ENCODE measurements at places on chromosomes 6 and 20.

DNA sequence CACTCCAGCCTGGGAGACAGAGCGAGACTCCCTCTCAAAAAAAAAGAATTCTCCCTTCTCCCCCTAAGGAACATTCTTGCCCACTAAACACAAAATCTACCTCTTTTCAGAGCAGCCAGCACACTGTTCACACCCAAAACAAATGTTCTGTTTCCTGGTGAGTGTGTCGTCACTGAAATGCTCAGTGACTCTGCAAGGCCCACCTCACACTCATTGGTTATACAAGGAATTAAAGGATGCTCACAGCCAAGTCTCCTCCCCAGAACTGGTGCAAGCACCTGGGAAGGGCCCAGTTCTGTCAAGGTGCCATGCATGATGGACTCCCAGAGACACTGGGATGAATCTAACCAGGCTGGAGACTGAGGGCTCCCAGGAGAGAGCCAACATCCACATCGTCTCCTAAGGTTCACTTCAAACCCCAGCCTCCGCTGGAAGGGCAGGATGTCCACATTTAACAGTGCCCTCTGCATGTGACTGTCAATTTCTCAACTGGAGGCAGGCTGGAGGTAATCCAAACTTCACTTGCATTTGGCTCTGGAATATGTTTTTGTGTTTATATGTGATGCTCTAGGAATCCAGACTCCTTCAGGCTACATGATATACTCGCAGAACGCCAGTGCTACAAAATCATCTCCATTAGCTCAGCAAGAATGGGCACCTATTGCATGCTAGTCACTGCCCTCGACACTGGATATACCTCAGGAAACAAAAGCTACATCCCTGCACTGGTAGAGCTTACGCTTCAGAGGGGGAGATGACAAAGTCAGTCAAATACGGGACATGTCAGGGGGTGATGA, 7.1 kb downstream of the RRBP1 start:
- DNase-seq, result no peak

- peak; percentile 88 for DNase-seq
Measured at GRCh38 chr6:27795697-27796494, 116.3 kb downstream of the OR2B2 start.

- no peak for DNase-seq
Measured at GRCh38 chr6:157471895-157472686, 91.1 kb downstream of the ZDHHC14 start.

- DNase-seq, result no peak
Measured at GRCh38 chr6:74000666-74001490, 304.9 kb downstream of the CD109 start.

GRCh38 chr6:87701344-87701675, 723 bp downstream of the AKIRIN2 start:
- DNase-seq, result peak; percentile 38

Data from neuronal stem cell (in vitro differentiated cells).